CD4-positive, alpha-beta T cell treated with Interleukin-17A for 1 hour (primary cell): ENCODE measurements at places on chromosomes 6 and 20.
A peak's percentile ranks its signal among the peaks of the same experiment; 100 is the strongest.

- no peak for DNase-seq
Observed at GRCh38 chr6:144352331-144352730, 67.2 kb downstream of the UTRN start.

DNA sequence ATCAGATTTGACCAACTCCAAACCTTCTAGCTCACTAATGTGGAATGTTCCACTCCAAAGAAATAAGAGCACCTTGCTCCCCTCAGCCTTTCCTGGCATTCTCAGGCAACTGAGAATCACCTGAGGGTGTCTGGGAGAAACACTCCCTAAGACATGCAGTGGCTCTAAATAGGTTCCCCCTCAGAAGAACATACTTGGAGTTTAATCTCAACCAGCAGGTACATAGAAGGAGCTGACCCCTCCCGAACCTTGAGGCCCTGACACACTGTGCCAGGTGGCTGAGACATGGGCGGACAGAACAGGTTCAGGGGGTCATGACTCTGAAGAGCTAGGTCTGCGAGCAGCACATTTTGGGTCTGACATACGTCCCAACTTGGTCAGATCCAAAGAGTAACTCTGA is 107.6 kb upstream of the MAP3K4 start:
- DNase-seq: no peak

GRCh38 chr6:160254467-160255312 is 3.9 kb downstream of the SLC22A2 start:
- DNase-seq: no peak

GRCh38 chr6:102417368-102417998 is 1024.0 kb downstream of the GRIK2 start:
- no peak for DNase-seq

DNA sequence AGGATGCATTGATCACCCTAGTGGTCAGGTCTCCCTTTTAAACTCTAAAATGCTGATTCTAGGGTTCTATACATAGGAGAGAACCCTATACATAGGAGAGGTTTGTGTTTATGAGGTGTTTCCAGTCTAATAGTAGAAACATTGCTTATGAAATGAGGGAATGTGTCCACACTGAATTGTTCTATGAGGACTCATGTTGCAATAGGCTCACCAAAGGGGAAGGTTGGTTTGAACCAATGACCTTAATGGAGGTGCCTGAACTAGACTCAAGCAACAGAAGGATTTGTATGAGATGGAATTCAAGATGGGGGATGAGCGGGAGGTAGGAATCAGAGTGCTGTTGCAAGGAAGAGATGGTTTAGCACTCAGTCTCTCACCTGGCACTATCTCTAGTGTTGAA is 33.5 kb upstream of the UBR2 start:
- DNase-seq: no peak

DNA sequence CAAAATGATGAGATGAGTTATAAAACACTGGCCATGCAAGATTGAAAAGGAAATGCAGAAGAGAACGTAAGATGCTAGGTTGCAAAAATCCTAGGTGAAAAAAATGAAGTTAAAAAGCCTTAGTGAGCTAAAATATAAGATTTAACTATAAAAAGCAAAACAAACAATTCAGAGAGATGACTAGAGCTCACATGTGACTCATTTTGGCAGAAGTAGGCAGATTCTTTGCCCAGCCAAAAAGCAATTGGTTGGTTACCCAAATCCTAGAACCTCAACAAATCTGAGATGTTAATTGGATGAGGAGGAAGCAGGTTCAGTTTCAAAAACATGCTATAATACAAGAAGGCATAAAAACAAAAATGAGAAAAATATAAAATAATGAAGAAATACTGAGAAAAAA is 249.1 kb downstream of the OGFRL1 start:
- DNase-seq: no peak

DNA sequence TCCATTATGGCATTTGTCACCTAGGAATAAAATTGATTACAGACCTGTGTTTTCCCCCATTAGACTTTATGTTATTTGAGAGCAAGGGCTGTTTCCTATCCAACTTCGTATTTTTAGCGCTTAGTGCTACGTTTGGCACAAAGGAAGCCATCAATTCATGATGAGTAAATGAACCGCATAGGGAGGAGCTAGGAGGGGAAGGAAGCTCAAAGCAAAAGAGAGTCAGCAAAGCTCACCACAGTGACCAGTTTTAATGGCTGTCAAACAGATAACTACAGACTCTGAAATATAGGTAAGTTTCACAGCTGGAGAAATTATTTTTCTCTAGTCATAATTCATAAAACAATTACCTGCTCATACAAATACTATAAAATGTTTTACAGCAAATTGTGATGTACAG is 6.9 kb upstream of the SAMD3 start:
- DNase-seq: peak; percentile 22

DNA sequence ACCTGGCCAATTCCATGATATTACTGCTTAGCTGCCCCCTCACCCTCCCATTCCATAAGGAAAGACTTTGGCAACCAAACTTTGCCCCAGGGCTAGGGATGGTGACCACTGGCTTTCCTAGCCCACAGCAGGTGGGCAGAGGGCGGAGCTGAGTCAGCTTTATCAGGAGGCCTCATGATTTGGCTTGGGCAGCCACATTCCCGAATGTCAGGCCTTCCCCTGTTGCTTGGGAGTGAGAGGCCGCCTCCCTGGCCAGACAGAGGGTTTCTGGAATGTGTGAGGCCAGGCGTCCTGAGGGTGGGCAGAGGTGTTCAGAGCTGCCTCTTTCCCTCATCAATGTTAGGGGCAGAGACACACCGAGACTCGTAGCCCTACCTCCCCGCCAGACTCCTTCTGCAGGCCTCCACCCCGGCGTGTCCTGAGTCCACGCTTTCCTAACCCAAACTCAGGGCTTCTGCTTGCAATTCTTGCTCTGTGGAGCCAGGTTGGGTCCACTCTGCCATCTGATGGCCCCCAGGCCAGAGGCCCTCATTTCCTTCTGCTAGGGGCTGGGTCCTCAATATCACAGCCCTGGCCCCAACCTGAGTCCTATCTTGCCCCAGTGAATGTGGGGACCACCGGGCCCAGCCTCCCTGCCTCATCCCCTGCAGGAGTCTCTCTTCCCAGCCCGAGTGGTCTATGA is 19.3 kb downstream of the UQCC2 start:
- DNase-seq: no peak

DNA sequence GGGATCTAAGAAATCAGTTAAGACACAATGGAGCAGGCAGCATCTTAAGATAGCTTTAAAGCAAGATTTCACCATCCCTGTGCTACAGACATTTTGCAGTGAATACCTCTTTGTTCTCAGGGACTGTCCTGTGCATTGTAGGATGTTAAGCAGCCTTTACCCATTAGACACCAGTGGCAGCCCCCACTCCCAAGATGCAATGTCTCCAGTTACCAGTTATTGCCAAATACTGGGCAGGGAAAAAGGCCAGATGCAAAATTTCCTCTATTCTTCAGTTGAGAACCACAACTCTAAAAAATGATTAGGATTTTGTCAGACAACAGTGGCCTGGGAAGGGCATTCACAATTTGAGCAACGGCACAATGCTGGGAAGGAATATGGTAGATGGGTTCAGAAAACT is 6.1 kb downstream of the FBXO5 start:
- no peak for DNase-seq

GRCh38 chr6:31691078-31691463 is 10.2 kb upstream of the LY6G5C start:
- DNase-seq: no peak

- DNase-seq: no peak
Observed at GRCh38 chr6:143612186-143612585, 65.6 kb upstream of the PHACTR2 start.

- no peak for DNase-seq
Observed at GRCh38 chr20:61575151-61575937, 323.3 kb downstream of the CDH4 start.

GRCh38 chr20:16069389-16070010 is 503.7 kb downstream of the KIF16B start:
- DNase-seq: no peak

GRCh38 chr6:3309391-3310050 is 50.8 kb downstream of the PSMG4 start:
- no peak for DNase-seq

- no peak for DNase-seq
Observed at GRCh38 chr20:1332749-1333300, 3.9 kb upstream of the SDCBP2 start.
